ENCODE measurements at places on chromosomes 11 and 22.

DNA sequence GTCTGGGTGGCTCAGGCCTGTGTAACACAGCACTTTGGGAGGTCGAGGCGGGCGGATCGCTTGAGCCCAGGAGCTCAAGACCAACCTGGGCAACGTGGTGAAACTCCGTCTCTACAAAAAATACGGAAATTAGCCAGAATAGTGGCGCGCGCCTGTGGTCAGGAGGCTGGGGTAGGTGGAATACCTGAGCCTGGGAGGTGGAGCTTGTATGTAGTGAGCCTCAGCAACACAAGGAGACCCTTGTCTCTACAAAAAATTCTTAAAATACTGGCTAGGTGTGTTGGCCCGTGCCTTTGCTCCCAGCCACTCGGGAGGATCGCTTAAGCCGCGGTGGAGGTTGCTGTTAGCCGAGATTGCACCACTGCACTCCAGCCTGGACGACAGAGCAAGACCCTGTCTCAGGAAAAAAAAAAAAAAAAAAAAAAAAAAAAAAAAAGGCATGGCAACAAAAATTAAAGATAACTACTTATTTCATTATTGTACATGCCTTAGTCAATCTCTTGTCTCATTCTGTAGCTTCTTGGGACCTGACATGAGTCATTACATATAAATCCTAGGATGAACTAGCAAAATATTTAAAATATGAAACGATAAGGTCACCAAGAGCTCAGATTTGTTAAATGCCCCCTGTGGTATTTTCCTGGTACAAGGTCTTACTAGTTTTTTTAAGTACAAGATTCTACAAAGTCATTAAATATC, 1.1 kb downstream of the TAF1D start:
- DNase-seq: peak; percentile 19

GRCh38 chr22:36274531-36274930, 21.6 kb downstream of the APOL1 start:
- DNase-seq: no peak

DNA sequence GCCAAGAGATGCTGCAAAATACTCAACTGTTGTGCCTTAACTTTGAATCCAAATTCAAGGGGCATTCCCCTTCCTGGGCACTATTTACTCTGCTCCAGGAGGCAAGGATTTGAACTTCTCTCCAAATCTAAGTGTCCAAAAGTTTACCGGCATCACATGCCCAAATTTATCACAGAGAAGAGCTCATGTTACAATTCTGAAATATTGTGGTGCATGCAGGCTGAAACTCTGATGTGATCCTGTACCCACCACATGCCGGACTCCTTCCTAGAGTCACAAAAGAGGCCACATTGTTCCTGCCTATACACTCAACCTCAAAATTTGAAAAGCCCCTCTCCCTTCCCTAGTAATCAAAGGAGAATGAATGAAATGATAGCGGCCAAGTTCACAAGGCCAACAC, 1.3 kb downstream of the TRAF6 start:
- DNase-seq: no peak

DNA sequence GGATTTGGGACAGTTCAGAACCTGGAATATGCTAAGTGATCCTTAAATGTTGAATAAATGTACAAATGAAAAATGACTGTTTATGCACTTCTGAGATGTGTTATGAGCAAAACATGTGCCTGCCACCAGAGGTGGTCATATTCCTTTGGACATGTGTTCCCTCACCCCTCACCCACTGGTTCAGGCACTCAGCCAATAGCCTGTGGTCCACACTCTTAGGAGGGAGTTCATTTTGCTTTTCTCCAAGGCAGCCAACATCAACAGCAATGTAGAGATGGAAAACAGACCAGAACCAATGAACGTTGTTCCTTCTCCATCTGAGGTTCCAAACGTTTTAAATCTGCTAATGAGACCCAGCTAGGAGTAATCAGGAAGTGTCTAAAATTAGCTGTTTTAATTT, 44.0 kb downstream of the RPUSD4 start:
- DNase-seq: no peak

DNA sequence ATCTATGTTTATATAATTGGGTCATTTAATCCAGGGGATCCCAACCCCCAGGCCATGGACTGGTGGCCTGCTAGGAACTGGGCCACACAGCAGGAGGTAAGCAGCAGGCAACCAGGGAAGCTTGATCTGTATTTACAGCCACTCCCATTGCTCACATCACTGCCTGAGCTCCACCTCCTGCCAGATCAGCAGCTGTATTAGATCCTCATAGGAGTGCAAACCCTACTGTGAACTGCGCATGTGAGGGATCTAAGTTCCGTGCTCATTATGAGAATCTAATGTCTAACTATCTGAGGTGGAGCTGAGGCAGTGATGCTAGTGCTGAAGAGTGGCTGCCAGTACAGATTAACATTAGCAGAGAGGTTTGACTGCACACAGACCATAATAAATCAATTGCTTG, 32.8 kb downstream of the MS4A2 start:
- DNase-seq: no peak

DNA sequence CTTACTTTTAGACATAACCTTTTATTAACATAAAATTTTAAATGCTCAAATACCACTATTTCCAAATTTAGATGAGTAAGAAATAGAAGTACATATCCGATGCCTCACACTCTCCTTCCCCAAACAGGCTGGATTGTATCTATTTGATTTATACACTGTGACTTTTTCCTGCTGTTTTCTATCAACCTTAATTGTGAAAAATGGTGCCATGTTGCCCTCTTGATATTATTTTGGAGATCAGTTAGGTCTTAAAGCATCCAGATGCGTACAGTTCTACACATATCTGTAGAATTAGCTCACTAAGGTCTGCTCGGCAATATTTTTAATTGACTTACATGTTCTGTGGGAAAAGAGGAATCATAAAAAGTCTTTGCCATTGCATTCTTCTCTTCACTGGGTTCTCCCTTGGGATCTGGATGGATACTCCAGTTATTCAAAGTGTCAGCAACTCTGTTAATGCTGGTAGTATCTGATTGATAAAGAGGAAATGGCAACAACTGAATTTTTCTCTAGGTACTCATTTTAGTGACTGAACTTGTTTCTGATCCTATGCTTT, 27.2 kb downstream of the EIF3M start:
- DNase-seq: no peak

DNA sequence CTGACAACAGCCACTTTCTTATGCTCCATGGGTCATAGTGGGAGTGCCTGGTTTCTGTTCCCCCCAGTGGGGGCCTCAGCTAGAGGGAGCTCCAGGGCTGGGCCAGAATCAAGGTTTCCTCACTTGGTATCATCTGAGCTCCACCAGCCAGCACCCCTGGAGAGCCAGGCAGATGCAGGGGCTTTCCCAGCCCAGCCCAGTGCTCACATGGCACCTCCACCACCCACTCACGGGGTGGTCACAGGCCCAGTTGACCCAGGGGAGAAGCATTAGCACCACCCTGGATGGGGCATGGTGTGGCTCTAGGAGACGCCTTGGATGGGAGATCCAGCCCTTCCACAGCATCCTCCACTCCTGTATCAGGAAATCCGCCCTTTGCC, 24.1 kb upstream of the WNT7B start:
- DNase-seq: no peak

DNA sequence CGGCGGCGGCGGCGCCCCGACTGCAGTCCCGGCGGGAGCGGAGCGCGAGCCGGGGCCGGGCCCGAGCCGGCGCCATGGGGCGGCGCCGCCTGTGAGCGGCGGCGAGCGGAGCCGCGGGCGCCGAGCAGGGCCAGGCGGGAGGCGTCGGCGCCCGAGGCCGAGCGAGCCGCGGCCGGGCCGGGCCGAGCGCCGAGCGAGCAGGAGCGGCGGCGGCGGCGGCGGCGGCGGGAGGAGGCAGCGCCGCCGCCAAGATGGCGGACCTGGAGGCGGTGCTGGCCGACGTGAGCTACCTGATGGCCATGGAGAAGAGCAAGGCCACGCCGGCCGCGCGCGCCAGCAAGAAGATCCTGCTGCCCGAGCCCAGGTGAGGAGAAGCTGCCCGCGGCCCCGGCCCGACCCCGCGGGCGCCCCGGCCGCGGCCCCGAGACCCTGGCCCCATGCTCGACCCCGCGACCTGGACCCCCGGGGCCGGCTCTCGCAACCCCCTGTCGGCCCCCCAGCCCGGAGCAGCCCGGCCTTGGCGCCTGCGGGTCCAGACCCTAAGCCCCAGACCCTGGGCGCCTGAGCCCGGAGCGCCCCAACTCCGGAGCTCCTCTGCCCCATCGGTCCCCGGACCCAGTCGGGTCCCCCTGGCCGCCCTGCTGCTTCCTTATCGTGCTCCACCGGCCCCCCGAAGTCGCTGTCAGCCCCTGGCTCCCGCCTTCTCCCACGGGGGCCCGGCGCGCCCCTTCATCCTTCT, at the start of gene GRK2:
Gene GRK2 (plus strand): TSS at position 25 of the 739 bp plus-strand sequence. CDS start 227 bp downstream, at position 252.
- no peak for DNase-seq

- no peak for DNase-seq
Measured at GRCh38 chr11:32487270-32487669, 51.9 kb upstream of the WT1 start.
